Endothelial cell (in vitro differentiated cells): ENCODE measurements at places on chromosomes 6 and 20. TPM values are rescaled to one million over a fixed set of nuclear protein-coding genes. Genes with fewer than 3 reads are reported as not detected.

The VIP gene
- 1.7 TPM for total RNA-seq

The ANKRD66 gene
- total RNA-seq: not detected

- H3K27me3 ChIP-seq: no peaks in the 10 kb centered on the region
- no peak for DNase-seq
- H3K4me1 ChIP-seq: no peaks in the 10 kb centered on the region
- H3K36me3 ChIP-seq: no peaks in the 10 kb centered on the region
- no peak overlapping the region for H3K27ac ChIP-seq
- no peak overlapping the region for H3K4me3 ChIP-seq
Measured at GRCh38 chr20:4584510-4584909, 137.2 kb upstream of the PRND start.

DNA sequence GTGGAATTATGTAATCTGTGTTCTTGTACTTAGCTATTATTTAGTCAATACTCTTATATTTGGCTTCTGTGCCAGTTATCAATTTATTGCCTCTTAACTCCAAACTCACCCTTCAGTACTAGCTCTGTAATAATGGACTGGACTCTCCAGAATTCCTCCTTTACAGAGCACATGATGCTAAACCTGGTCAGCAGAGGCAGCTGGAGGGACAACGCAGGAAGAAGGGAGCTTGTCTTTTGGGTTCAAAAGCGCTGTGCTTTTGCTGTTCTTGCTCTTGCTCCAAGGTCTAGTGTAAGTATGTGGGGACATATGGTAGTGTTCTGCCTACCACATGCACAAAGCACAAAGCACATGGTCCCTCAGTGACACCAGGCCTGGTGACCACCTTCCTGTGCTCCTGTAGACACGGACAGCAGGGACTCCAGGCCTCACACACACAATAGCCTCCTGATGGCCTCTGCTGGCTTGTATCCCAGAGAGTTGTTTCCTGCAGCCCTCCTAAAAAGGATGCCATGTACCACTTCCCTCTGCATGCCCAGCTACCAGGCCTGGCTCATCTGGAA is 46.1 kb downstream of the CHD6 start:
- no peaks in the 10 kb centered on the region for H3K27me3 ChIP-seq
- H3K4me1 ChIP-seq: peaks cover 48% of the 10 kb centered on the region
- peaks cover 5% of the 10 kb centered on the region for H3K36me3 ChIP-seq
- DNase-seq: no peak
- no peak overlapping the region for H3K4me3 ChIP-seq
- peak overlapping the region; percentile 11 for H3K27ac ChIP-seq

DNA sequence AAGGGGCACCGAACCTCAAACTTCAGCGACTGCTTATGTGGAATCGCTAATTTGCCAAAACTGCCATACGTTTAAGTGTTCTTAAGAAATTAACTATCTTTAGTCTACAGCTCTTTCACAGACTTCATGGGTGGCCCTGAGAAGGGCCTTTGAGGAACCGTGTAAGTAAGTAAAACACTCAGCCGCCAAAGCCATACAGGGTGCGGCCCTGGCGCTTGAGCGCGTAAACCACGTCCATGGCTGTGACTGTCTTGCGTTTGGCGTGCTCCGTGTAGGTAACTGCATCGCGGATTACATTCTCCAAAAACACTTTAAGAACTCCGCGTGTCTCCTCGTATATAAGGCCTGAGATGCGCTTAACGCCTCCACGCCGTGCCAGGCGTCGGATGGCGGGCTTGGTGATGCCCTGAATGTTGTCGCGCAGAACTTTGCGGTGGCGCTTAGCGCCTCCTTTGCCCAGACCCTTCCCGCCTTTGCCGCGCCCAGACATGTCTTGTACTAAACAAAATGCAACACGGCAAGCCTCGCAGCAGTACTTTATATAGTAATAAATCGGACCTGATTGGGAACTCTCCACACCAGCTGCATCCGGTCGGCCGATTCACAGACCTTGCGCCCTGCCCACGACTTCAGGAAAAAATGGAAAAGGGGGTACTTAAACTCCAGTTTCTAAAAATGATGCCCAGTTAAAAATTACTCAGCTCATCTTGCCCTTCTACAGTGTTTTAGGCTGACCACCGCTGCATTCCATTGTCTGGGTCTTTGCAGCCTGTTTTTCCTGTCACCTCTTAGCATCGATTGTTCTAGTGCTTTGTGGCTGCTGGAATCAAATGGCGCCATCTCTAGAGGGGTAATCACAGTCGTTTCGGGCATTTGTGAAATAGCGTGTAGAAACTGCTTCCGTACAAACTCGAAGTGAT is 38.9 kb downstream of the OR2B2 start:
- H3K4me1 ChIP-seq: peaks cover 38% of the 10 kb centered on the region
- peaks cover 19% of the 10 kb centered on the region for H3K27me3 ChIP-seq
- H3K4me3 ChIP-seq: peak overlapping the region; percentile 94
- DNase-seq: peak; percentile 60
- peak overlapping the region; percentile 98 for H3K27ac ChIP-seq

- peaks cover 5% of the 10 kb centered on the region for H3K4me1 ChIP-seq
- H3K27ac ChIP-seq: no peak overlapping the region
- H3K27me3 ChIP-seq: no peaks in the 10 kb centered on the region
- peaks cover 4% of the 10 kb centered on the region for H3K36me3 ChIP-seq
- H3K4me3 ChIP-seq: no peak overlapping the region
Measured at GRCh38 chr6:121760191-121760590, 324.7 kb downstream of the GJA1 start.

GRCh38 chr20:46550461-46550860 is at the start of gene OCSTAMP:
TSS of gene OCSTAMP (minus strand) at chr20:46550654. CDS start at chr20:46550560, 94 bp downstream.
- H3K4me3 ChIP-seq: no peak within 1 kb of the TSS
- no peak within 1 kb of the TSS for H3K27ac ChIP-seq
- H3K36me3 ChIP-seq: no peaks in the 10 kb centered on the region
- H3K27me3 ChIP-seq: peaks cover 4% of the 10 kb centered on the region
- no peaks in the 10 kb centered on the region for H3K4me1 ChIP-seq
- DNase-seq: no peak

DNA sequence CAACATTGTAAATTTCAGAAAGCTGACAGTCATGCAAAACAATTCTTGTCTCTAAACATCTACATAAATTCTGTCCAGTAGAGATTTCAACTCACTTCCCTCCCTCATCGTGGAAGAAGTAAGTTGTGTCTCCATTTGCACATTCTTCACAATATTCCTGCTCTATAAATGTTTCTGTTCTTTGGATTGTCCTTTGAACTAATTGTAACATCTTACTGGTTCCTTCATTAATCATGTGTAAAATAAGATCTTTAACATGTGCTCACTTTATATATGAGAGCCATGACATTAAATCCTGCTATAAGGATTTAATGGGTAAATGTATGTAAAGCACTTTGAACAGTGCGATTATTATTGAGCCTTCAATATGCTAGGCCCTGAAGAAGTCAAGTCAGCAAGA is 7.0 kb upstream of the LTV1 start:
- no peaks in the 10 kb centered on the region for H3K4me1 ChIP-seq
- DNase-seq: no peak
- no peak overlapping the region for H3K4me3 ChIP-seq
